Fibroblast of pulmonary artery (primary cell): ENCODE measurements at places on chromosomes 7 and 10.

GRCh38 chr10:101840102-101840684 lies 3.4 kb downstream of the KCNIP2 start:
- DNase-seq, result peak; percentile 33

- DNase-seq, result no peak
These were observed 40.4 kb downstream of the CAMK2B start for GRCh38 chr7:44284881-44285541.

- DNase-seq, result no peak
These were observed 28.9 kb upstream of the AHR start for GRCh38 chr7:17269341-17270221.

DNA sequence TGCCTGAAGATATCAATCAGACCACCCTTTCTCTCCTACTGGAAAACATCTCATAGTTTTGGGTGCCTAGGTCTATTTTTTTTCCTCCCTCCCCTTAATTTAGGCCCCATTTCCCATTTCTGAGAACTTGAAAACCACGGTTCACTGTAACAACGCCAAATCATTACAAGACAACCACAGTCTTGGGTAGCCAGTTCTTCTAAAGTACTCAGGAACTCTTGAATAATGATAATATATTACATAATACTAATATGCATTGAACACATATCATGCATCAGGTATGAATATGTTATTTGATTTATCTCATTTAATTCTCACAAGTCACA lies 185.1 kb upstream of the ADO start:
- DNase-seq, result no peak

DNA sequence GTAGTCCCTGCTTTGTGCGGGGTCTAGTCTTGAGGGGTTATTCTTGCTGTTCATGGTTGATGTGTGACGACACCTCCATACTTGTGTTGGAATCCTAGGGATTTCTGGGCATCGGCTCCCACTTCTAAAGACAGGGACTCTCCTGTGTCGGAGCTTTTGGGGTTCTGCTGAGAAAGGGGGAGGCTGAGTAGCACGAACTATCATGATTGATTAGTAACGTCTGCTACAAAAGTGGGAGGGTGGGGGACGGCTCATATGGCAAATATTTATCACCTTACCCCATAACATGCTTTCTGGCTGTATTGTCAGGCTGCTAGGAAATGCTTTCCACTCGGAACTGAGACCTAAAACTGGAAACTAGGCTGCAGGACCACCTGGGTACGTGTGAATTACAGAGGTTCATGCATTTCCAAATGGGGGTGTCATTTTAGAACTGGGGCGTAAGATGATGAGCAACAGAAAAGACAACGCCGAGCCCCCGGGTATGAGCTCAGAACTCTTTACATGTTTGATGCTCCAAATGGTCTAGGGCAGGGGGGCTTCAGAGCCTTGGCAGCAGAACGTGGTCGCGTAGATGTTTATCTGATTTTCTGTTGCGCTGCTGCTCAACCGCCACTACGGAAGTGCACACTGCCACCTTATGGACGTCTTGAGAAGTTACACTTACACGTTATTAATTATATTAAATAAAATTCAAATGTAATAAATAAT lies 15.1 kb upstream of the NME8 start:
- peak; percentile 67 for DNase-seq

GRCh38 chr7:29189743-29190201 lies 4.8 kb upstream of the CHN2 start:
- peak; percentile 49 for DNase-seq

- DNase-seq, result no peak
These were observed 295.4 kb upstream of the KAT6B start for GRCh38 chr10:74530981-74531380.

DNA sequence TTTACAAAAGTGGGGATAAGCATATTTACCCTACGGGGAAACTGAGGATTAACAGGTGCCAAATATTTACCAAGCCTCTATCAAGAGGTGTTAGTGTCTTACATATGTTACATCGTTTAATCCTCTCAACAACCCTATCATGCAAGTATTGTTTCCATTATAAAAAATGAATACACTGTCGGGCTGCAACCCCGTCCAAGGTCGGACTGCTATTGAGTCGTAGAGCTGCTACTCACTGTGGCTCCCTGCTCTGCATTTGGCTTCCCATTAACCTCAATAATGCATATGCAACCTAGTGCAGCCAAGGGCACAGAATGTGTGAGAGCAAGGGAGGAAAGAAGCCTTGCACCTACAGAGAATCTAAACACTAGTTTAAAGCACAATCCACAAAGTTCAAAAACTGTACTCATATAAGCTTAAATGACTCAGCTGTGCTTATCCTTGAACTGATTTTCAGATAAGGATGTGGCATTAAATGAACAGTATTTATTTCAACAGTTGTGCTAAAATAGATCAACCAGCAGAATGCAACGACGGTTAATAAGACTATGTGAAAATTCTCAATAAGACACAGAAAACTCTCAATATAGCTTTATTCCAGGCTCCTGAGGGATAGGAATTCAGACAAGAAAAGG lies 49.9 kb downstream of the UBE2H start:
- DNase-seq, result no peak

DNA sequence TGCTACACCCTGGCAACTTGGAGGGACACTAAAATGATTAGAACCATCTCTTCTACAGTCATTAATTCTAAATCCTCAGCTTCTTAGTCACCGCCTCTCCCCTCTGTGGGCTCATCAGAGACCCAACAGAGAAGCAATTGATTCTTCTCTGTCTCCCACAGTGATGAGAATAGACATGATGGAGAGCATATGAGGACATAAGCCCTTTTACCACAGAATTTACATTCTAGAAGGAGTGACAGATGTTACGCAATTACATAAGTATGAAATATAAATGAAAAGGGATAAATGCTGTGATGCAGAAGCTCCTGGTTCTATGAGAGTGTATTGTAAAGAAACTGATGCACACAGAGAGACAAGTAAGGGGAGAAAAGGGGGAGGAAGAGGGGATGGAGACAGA lies 18.1 kb upstream of the ABCB5 start:
- DNase-seq, result no peak
